ENCODE measurements at places on chromosomes 13 and 19. TPM values are rescaled to one million over a fixed set of nuclear protein-coding genes. Genes with fewer than 3 reads are reported as not detected.

- DNase-seq: no peak
These were observed 354.8 kb downstream of the HS6ST3 start for GRCh38 chr13:96444676-96445075.

XAB2 gene
- 29.7 TPM for polyA plus RNA-seq

DNA sequence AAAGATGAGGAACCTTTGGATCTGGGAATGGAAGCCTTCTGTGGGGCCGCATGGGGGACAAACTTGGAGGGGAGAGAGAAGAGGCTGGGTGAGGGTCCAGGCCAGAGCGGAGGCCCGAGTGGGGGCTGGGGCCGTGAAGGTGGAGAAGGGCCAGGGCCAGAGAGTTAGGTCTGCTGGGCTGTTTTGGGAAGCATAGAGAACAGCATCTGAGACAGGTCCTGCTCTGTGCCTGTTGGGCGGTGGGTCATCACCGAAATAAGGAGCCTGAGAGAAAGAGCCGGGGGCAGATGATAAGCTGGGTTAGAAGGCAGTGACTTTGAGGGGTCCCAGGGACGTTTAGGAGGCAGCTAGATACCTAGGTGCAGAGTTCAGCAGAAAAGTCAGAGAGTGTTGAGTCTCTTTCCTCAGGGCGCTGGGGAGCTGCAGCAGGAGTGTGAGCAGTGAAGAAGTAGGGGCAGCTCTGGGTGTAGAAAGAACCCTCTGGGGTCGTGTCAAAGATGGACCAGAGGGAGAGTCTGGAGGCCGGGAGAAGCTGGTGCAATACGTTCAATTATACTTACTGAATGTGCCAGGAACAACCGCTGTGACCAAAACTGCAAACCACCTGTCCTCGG lies 2.7 kb downstream of the SPACA6 start:
- DNase-seq: no peak

CEBPA gene
- polyA plus RNA-seq: 27.6 TPM

DNA sequence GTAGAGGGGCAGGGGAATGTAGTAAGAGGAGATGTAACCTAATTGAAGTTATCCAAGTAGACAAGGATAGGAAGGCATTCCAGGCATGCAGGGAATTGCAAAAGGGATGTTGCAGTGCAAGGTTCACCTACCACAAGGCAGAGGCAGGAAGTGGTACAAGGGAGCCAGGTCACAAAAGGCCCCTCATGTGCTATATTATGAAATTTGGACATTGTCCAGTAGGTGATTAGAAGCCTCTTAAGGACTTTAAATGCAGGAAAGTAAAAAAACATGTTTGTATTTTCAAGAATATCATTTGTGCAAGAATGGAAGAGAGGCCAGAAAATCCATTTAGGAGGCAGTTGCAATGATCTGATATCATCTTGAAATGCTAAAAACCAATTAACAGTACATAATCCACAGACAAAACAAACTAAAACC lies 111.4 kb downstream of the FRY start:
- no peak for DNase-seq

DNA sequence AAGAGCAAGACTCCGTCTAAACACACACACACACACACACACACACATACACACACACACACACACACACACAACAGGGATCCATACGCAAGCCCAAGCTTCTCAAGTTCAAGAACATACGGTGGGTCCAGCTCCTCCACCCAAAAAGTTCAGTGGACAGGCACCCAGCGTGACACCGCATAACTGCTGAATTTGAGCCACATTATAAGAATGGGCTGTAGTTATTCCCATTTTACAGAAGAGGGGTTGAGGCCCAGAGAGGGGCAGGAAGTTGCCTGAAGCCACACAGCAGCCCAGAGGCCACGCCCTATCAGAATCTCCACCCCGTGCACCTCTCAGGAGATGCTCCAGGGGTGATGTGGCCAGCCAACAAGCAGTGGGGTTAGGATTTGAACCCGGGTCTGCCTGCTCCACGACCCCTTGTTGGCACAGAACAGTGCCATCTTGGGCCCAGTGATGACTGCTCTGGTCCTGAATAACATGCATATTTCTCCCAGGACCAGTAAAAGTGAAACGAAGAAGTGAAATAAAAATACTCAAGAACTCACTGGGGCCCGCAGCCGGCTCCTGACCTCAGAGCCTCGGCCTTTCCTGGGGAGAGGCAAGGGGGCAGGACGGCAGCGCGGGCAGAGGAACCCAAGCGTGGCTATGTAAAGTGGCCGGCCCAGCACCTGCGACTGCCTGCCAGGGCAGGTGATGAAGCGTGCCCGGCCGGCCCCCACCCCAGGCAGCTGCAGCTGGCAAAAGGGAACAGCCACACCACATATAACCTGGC lies 61.9 kb downstream of the AP1M1 start:
- DNase-seq: peak; percentile 53

ZFR2 gene
- polyA plus RNA-seq: not detected

TMTC4 gene
- polyA plus RNA-seq: 8.5 TPM

- DNase-seq: no peak
These were observed 48.4 kb upstream of the MEDAG start for GRCh38 chr13:30857636-30858035.

DNA sequence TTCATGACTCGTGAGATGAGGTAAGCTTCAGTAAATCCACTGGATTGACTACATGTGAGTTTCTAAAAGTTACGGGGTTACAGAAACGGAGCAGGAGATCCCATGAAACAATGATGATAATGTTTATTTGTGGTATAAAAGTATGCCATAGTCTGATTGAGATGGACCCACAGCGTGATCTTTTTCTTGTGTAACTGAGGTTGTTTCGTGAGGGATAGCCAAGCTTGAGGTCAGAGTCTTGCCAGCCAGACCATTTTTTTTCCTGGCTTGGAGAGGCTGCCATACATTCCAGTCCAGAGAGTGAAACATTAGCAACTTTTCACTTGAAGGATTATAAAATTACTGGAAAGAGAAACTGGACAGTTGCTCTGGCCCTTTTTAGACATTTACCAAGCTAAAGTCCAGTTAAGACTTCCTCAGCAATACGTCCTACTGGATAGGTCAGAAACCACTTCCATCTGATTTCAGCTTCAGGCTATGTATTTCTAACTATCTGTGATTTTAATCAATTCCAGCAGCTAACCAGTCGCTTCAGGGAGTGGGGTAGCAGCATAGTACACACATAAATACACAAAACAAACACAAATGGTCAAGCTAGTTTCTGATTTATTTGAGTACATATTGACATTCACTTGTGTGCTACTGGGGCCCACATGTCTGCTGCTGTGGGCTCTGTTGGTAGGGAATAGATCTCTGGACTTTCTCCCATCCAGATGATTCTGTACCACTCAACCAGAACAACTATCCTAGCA lies 194.6 kb downstream of the POSTN start:
- DNase-seq: no peak
